ENCODE measurements at places on chromosomes 3 and 15.

DNA sequence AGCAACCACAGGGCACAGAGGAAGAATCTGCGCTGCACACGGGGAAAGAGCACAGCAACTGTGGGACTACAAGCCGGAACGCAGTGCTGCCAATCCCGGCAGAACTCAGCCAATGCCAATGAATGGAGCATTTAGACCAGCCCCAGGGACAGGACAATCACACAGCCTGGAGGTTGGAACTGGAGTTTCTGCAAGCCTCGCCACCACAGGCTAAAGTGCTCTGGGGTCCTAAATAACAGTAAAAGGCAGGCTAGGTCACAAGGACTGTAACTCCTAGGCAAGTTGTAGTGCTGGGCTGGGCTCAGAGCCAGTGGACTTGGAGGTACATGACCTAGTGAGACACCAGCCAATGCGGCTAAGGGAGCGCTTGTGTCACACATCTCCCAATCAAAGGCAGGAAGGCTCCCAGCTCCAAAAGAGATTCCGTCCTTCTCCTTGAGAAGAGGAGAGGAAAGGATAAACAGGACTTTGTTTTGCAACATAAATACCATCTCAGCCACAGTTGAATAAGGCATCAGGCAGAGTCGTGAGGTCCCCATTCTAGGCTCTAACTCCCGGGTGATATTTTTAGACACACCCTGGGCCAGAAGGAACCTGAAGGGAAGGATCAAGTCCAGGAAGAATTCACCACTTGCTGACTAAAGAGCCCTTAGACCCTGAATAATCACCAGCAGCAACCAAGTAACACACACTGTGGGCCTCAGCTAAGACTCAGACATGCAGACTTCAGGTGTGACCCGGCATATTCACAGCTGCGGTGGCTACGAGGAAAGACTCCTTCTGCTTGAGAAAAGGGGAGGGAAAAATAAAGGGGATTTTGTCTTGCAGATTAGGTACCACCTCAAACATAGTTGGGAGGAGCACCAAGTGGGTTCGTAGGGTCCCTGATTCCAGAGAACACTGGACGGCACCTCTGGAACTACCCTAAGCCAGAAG lies 85.5 kb upstream of the XXYLT1 start:
- peak; percentile 75 for DNase-seq

GRCh38 chr15:91553196-91553854 lies 300.2 kb upstream of the SLCO3A1 start:
- DNase-seq: no peak

- no peak for DNase-seq
Observed at GRCh38 chr3:137259701-137260100, 301.9 kb downstream of the IL20RB start.

DNA sequence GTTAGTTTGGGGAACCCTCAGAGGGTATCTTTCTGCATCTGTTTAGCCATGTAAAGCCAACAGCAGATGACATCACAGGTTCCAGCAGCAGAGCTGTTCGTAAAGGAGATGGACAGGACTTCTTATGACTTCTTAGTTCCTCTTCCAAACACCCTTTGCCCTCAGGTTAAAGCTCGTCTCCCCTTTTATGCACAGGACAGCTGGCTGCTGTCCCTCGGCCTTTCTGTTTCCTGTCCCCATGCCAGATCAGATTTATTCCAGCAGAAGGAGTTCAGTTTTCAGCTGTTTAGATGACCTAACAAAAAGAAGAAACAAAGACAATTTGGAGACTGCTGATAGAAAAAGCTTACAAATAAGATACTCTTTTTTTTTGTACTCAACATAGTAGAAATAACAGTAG lies 45.1 kb downstream of the SEC22A start:
- DNase-seq: peak; percentile 5

GRCh38 chr3:144114767-144115166 lies 143.1 kb downstream of the DIPK2A start:
- DNase-seq: no peak

DNA sequence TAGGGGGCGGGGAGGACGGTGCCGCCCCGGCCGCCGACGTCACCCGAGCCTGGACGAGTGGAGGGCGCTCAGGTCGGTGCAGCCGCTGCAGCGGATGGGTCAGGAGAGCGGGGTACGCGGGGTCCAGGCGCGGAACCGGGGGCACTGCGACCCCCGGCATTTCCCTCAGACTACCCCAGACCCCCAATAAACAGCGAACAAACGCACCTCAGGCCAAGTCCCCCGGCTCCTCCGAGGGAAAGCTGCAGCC lies 78.9 kb downstream of the IQSEC1 start:
- DNase-seq: no peak

- DNase-seq: no peak
Observed at GRCh38 chr15:58473724-58474123, 41.9 kb downstream of the LIPC start.

GRCh38 chr3:37029111-37029510 lies 35.8 kb downstream of the MLH1 start:
- DNase-seq: no peak

- no peak for DNase-seq
Observed at GRCh38 chr15:25775317-25775912, 87.7 kb downstream of the ATP10A start.

DNA sequence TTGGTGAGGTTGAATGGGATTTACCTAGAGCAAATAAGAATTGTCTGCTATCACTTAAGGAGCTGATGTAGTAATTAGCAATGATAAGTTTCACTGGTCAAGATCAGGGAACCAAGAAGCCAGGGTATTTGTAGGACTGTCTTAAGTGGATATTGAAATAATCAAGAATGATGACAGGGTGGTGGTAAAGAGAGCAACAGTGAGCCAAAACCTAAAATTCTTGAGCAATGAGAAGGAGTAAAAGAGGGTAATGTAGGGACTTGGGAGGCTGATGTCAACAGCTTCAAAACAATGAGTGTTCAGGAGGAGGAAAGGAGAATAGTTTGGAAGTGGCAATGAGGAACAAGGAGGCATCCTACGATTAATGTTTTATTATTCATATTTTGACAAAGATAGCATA lies 31.5 kb upstream of the SLC2A2 start:
- DNase-seq: no peak

GRCh38 chr3:64417816-64418215 lies 192.6 kb upstream of the PRICKLE2 start:
- no peak for DNase-seq

DNA sequence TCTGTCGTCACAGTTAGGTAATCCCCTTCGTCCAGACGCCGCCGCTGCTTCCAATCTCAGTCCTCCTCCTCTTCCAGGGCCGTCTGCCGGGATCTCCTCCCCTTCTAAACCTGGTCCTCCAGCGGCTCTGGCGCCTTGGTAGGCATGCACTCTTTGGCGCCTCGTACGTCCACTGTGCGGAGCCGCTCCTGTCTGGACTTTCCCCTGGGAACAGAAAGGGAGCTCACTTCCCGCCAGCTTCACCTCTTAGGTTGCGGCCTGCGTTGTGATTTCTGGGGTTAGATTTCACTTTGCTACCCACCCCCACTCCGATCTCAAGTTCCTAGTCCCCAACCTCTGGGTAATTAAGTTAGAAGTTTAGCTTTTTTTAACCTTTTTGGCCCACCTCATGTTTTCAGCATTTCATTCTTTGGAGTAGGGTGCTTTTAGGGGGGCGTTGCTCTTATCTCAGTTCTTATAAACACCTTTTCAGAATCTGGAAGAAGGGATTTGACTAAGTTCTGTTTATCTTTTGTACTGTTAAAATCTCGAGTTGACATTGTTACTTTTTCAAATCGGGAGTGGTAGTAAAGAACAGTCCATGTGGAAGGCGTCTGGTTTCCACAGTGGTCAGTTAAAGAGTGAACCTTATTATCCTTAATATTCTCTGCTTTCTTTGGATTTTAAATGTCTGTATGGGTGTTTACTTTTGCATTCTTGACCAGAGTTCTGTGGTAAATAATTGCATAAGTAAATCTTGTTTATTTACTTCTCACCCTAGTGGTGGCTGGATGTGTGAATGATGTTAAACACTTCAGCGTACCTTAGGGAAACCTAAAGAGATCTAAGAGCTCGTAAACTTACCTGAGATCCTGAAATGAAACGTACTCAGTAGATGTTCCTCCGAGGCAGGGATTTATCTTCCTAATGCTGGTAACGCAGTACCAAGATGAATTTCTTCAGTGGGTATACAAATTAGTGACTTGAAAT lies 611 bp downstream of the CTDSPL2 start:
- DNase-seq: no peak

- no peak for DNase-seq
Observed at GRCh38 chr3:155938409-155938808, 68.0 kb downstream of the GMPS start.

DNA sequence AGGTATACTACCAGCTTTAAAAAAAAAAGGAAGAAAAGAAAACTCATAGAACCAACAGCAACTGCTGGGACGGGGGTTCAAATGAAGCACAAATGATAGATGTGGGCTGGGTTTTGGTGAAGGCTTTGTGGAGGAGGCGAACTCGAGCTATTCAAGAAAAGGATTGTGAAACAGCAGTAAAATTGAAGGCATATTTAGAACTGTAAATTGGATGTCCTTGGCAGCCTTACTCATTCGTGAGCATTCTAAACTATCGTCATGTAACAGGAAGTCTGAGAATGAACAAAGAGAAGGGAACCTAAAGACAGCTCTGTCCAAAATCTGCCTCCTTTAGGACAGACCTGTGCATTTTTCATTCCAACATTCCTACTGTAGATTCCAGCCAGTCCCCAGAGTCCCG lies 97.8 kb downstream of the LARS2 start:
- no peak for DNase-seq

Measured in globus pallidus (tissue), 1 donor.